Smooth muscle cell of the brain vasculature (primary cell): ENCODE measurements at places on chromosomes 16 and 17.

DNA sequence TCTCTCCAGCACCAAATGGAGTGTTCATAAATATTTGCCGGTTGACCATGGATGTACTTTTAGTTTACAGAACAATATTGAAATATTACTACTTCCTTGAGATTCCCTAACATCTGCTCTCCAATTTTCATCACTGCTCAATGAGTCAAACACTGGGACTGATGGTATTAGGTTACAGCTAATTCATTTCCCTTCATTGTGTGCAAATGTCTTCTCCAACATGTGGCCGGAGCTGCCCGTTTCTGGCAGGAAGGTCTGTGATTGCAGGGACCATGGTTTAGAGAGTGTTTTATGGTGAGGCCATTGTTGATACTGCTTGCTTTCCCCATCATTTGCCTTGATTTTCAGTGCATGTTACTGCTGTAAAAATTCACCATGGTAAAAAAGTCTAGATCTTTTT is 209.3 kb downstream of the HS3ST3B1 start:
- DNase-seq: no peak

DNA sequence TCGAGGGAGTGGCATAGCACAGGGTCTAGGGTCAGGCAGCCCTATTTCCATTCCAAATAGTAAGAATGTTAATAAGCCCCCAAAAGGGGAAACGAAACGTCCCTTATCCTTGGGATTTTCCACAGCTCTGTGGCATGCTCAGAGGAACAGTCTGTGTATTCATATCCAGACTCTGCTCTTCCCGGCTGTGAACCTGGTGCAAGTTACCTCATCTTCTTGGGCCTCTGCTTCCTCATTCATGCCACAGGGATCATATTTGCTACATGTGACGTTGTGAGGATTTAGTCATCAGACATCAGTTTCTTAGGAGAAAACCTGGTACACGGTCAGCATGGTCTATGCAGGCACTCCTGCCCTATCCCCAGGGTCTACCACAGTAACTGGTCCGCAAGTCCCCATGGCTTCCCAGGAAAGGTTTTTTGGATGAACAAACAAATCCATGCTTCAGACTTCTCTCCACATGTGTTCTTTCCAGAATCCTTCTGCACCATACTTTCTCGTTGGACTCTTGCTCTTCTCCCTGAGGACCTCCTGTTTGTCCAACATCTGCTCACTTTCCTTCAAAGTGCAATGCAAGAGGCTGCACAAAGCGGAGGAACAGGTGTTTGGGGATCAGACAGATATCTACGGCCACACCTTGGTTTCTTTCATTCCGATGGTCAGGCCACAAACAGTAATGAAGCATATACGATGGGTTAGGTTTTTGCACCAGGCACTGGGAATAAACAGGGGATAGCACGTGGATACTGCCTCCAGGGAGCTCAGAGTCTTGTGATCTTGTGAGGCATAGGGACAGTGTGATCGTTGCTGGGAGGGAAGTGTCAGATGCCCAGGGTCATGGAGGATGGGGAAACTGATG is 17.7 kb downstream of the GLP2R start:
- no peak for DNase-seq

DNA sequence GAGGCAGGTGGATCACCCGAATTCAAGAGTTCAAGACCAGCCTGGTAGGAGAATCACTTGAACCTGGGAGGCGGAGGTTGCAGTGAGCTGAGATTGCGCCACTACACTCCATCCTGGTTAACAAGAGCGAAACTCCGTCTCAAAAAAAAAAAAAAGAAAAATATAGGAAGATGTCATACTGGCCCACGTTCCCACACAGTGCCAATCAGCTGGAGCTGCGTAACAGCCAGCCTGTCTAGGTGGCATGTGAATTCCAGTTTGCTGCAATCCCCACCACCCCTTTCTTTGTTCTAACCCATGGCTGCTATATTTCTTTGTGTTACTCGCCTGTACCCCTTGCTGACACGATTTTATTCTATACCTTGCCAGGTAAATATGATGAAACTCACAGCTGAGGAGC is 7.5 kb downstream of the NFATC2IP start:
- DNase-seq: no peak

DNA sequence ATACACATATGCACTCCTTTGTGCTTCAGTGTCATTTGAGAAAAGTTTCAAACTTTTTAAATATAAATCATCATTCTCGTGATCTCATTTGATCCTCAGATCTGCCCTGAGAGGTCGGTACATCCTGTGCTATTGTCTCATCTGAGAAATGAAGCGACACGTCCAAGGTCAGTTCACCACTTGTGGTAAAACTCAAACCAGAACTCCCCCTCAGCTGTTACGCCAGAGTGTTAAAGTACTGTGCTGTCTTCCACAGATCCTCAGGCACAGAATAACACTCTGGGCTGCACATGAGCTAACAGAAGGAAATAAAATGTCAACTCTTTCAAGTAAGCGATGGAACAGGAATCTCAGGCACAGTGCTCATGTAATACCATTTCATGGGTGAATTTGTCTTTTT is 31.4 kb downstream of the ANKFN1 start:
- no peak for DNase-seq

- no peak for DNase-seq
Measured at GRCh38 chr17:37742762-37743611, 1.9 kb downstream of the HNF1B start.

DNA sequence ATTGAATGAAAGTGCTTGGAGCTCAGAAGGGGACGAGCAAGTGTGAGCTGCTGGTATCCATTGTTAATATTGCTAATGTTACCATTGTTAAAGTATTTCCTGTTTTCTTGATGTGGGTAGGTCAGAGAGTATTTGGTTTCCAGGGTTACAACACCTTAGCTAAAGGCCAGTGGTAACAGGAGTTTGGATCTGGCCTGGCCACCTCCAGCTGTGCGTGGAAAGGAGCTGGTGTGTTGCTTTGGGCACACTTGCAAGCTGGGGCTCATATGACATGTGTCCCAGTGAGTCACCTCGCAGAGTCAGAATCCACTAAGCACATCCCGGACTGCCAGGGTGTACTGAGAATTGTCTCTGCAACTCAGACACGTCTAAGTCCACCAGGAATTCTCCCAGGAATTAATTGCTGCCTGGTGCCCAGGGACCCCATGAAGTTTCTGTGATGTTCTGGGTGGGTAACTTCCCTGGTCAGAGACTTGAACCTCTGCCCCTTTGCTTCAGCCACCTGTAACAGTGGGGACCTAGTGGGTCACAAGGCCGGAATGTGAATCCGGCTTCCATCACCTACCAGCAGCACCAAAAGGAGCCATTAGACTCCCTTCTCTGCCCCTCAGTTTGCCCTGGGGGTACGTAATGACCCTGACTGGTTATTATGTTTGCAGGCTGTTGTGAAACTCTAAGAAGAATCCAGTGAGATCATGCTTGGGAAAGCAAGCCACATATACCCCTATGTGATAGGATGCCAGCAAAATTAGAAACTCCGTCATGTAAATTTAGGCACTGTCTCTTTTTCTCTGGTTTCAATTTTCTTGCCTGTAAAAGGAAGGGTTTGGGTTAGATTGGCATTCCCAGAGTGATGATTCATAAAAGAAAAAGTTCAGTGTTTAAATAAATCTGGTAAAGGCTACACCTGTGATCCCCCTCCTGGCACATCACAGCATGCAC is 12.8 kb downstream of the SLC6A2 start:
- no peak for DNase-seq

- no peak for DNase-seq
Measured at GRCh38 chr17:69954241-69954925, 120.6 kb upstream of the KCNJ16 start.
